ENCODE measurements at places on chromosomes 13 and 19.

- DNase-seq, result no peak
These were observed 10.8 kb upstream of the RANBP3 start for GRCh38 chr19:5988517-5989387.

DNA sequence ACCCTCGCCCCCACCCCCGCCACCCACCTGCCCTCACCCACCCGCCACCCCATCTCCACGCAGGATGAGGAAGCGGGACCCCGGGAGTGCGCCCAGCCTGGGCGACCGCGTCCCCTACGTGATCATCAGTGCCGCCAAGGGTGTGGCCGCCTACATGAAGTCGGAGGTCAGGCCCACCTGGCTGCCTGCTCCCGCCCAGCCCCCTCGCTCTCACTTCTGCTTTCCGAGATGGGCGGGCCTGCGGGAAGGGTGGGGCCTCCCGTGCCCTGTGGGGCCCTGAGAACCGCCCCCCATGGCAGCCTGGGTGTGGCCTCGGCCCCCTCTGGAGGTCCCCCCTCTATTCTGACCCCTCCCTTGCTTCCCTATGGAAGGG, 3.1 kb upstream of the SPIB start:
- no peak for DNase-seq

- DNase-seq, result no peak
These were observed 22.7 kb upstream of the NAXD start for GRCh38 chr13:110592665-110593064.

DNA sequence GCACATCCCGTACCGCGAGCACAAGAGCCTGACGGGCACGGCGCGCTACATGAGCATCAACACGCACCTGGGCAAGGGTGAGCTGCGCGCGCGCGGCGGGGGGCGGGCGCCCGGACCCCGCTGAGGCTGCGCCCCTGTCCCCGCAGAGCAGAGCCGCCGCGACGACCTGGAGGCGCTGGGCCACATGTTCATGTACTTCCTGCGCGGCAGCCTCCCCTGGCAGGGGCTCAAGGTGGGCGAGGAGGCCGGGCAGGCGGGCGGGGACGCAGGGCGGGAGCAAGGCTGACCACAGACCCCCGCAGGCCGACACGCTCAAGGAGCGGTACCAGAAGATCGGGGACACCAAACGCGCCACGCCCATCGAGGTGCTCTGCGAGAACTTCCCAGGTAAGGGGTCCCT, 36.5 kb downstream of the BTBD2 start:
- no peak for DNase-seq

GRCh38 chr19:29833614-29834261, 21.9 kb downstream of the CCNE1 start:
- DNase-seq, result no peak

Data from T-helper 1 cell (primary cell).